ENCODE measurements at places on chromosomes 6 and 20.

DNA sequence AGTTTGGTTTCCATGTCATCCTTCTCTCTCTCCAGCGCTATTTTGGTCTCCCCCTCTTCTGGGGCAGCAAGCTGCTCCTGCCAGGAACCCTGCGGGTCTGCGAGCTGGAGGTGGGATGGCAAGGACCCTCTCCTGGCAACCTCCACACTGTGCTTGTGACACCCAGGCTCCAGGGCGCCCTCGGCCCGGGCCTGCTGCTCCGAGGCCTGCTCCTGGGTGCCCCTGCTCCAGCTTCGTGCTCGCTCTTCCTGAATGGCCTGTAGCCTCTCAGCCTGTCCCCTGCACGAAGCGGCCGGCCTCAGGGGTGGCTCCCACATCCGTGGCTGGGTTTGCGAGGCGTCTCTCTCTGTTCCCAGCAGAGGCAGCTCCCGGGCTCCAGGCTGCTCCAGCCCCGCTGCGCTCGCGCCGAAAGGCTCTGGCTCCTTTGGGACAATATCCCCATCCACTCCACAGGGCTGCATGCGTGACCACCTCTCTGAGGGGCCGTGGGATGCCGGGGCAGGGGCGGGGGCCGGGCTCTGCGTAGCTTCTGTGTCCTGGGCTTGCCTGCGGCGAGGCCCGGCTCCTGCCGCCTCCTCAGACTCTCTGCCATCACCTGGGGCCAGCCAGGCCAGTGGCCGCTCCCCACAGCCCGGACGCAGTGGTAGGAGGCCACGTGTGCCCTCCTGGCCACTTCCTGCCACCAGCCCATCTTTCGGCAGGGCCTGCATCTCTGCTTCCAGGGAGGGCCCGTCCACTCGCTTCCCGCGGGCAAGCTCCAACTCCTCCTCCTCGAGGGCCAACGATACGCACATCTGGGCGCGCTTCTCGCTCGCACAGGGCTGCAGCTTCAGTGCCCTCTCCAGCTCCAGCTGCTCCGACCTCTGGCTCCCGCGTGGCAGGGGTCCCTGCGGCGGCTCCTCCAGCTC is 68.9 kb downstream of the GINS1 start:
- no peak for DNase-seq

DNA sequence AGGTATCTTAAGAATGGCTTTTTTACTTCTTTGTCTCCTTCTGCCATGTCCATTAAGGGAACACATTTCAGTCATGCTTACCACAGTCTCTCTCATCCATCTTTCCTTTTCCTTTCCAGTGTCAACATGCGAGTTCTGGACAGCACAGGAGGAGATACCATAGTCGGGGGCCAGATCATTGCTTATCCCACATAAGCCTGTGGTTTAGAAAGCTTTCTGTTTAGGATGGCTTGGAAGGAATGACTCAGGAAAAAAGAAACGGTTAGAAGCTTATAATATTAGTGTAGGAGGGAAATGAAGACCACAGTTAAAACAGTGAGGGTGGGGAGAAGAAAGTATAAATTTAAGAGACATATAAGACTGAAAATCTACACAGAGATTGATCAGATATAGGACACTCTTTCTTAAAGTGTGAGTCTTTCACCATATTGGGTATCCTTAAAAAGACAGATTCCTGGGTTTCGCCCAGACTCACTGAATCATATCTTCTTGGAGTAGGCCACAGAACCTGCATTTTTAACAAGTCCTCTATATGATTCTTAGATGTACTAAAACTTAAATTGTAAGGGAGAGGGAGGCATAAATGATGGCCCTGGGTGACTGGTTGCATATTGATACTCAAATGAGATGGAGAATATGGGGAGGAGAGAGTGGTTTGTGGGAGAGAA is 36.1 kb downstream of the DSE start:
- DNase-seq, result no peak

DNA sequence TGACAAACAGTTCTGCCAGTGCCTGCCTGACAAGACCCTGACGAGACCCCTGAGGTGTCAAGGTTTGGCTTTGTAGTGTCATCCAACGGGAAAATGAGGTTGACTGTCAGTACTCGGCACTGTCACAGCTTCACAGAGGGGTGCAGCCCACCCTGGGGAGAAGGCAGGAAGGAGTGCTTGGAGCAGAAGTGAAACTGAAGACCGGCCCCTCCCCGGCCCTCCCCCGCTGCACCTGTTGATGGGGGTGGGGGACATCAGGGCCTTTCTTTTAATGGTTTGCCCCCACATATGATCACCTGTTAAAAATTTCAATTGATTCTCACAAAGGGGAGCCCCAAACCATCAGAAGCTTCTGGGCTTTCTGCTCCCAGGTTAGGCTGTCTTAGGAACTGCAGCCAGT is 6.8 kb downstream of the PMEPA1 start:
- DNase-seq, result no peak

- DNase-seq, result no peak
These were observed 2.9 kb downstream of the CHRNA4 start for GRCh38 chr20:63357921-63358905.

DNA sequence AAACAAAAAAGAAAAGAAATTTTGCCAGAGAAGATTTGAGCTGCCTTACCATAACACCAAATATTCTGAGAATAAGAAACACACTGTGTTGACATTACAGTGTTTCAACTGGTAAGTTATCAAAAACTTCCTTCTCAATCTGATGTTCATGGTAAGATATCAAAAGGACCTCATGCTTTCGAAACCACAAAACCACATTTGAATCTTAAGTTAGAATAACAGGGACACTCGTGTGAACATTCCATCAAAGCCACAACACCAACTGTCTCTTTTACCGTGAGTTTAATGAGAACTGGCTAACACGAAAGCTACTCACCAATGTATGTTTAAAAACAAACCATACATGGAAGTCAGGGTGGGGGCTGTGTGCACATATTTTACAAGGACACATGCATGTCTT is 73.0 kb upstream of the OPRM1 start:
- DNase-seq, result no peak

GRCh38 chr20:43513372-43513930 is 6.0 kb downstream of the L3MBTL1 start:
- DNase-seq, result no peak

- DNase-seq, result no peak
These were observed 19.8 kb upstream of the GJA10 start for GRCh38 chr6:89874438-89874837.

GRCh38 chr6:73388800-73389512 is 5.7 kb upstream of the DDX43 start:
- no peak for DNase-seq

GRCh38 chr6:105024803-105025202 is 67.9 kb downstream of the LIN28B start:
- DNase-seq, result no peak

- DNase-seq, result no peak
These were observed 1.3 kb downstream of the PTK7 start for GRCh38 chr6:43077333-43077809.

DNA sequence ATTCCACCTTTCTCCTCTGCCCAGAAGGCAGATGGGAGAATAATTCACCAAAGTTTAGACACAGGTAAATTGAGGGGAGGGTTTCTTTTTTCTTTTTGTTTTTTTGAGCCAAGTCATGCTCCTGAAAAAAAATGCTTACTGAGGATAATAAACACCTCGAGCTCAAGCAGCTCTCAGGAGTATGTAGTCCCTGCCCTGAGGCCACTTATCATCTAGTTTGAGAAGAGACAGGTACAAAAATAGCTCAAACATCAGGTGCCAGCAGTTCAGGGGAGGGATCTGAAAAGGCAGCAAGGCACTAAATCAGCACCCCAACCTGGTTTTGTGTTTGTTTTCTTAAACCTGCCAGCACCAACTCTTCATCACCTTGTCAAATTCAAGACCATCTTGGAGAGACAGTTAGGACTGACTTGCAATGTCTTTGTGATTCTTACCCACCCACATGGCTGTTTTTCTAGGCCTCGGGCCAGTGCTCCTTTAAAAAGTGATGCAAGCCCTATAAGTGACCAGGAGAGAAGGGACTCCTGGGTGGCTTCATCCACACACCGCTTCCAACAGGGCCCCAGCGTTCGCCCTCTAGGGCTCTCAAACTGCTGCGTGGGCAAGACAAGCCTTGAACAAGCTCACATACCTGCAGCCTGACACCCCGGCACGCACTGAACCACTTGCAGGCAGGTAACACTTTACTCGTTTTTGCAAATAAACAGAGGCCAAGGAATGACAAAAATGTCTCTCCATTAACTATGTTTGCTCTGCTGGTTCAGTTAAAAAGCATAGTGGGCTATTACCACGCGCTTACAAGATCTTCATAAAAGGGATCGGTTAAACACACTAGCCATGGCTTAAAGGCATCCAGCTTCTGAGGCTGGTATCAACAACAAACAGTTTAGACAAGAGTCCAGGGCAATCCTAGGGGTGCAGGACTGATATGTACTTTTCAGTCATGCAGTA is 13.9 kb downstream of the JAG1 start:
- DNase-seq, result no peak

DNA sequence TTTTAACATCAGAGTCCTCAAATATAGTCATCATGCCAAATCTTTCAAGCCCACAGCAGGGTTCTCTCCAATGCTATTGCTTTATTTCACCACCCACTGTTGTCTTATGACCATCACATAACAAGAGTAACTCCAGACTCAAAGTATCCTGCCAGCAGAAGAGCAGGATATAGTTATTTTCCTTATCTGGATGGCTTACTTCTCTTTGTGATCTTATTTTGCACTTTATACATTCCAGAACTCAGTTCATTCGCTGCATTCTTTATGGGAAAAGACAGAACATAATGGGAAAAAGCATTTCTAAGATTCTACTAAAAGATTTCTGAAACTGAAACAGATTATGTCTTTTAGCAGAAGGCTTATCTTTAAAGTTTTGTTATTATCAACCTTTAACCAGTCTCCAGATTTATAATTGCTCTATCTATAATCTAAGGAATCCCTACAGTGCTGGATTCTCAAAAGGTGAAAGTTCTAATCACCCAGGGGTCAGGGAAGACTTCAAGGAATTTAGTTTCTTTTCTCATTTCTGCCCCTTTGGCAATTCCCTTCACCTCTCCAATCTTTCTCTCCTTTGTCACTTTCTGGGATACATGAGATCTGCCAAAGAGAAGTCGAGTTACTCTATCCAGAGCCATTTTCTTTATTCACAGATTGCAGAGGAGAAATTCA is 190.4 kb downstream of the TPBG start:
- no peak for DNase-seq

DNA sequence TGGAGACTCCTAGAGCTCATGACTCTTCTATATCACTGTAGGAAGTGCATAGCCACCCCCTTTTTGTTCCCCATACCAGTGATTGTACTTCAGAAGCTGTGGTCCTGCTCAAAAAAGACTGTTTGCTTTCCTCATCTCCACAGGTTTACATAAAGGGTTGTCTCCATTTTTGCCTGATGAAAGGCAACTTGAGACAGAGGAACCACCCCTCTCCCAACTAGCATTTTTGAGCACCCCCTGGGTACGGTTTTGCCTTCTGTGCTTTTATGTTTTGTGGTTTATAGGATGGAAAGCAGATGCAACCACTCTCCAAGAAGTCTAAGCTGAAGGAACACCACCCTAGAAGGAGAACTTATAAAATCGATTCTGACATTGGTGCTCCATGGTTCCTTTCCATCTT is 127.7 kb upstream of the SUPT3H start:
- DNase-seq, result no peak

- DNase-seq, result no peak
These were observed 249.1 kb downstream of the LY86 start for GRCh38 chr6:6837541-6838080.

DNA sequence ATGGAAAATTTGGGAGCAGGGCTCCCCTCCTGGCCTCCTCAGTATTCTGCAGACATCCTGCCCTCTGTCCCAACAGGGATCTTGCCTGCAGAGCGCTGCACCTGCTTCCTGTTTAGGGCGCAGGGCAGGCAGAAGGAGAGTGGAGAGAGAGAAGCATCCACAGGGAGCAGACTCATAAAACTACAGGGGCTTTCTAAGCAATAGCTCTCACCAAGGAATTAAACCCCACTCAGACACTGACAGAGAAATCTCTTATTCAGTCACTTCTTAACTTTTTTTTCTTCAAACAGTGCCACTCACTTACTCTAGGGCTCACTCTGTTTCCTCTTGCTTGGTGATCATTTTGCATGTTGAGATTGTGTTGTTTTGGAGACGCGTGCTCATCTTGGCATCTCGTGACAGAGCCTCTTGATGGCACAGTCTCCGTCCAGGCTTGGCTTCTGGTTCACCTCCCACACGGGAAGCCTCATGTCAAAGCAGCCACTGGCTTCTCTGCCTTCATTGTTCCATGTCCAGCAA is 153.1 kb upstream of the INSM1 start:
- DNase-seq, result no peak

GRCh38 chr6:166541876-166542579 is 44.5 kb downstream of the RAMACL start:
- no peak for DNase-seq

- DNase-seq, result no peak
These were observed 11.4 kb downstream of the DDX27 start for GRCh38 chr20:49230561-49231133.

GRCh38 chr6:151948002-151948743 is 140.7 kb downstream of the ESR1 start:
- DNase-seq, result no peak

DNA sequence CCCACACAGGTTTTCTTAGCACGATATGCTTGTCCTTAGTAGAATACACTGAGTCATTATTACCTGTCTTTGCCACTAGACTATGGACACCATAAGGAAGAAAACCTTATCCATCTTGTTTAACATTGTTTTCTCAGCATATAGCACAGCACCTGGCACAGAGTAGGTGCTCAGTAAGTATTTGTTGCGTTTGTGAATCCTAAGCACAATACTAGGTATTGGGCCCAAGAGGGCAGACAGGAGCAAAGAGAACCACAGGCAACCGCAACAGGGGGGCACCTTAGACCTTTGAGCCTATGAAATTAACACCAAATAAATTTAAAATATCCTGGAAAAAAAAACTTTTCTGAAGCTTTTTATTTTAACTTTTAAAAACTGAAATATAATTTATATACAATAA is 3.7 kb upstream of the NCOA6 start:
- no peak for DNase-seq

DNA sequence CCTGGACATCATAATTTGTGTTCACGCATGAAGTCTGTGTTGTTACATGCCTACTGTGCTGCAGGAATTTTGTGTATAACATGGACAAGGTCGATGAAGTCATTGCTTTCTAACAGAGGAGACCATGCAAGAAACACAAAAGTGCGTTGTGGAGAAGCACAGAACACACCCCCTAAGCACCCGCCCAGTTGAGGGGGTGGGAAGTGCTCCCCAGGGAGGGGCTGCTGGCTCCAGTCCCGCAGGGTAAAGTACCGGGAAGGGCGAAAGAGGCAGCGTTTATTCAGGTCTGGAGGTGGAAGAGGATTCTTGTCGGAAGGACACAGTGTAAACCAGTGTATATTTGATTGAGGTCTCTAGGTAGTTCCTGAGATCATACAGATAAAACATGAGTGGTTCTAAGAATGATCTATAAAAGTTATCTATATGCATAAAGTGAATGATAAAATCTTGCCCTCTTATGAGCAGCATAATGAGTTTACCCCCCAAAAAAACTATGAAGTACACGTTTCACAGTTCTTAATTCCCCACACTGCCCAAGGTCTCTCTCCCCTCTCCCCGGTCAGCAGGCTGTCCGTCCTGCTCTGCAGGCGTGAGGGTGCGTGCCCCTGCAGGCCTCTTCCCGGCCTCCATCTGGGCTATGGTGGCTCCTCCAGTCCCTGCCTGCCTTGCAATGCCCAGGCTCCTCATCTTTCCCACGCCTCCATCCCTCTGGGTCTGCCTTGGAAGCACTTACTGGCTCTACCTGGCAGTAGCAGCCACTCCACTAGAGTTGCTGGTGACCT is 159.7 kb downstream of the THBS2 start:
- no peak for DNase-seq

All from NCI-H1436 treated with DMSO at 0.1 percent for 48 hours (cell line).